ENCODE measurements at places on chromosomes 11 and 22.

DNA sequence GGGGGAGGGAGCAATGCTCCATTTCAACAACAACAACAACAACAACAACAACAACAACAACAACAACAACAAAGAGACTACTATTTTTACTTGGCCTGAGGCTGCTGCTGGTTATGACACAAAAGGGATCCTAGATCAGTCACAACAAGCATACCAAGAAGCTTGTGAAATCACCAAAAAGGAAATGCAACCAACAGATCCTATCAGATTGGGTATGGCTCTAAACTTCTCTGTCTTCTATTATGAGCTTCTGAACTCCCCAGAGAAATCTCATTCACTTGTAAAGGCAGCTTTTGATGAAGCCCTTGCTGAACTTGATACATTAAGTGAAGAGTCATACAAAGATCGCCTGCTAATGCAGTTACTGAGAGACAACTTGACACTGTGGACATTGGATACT is 10.5 kb upstream of the MS4A2 start:
- DNase-seq = no peak

GRCh38 chr11:45158210-45158731 is 11.8 kb downstream of the PRDM11 start:
- no peak for DNase-seq

DNA sequence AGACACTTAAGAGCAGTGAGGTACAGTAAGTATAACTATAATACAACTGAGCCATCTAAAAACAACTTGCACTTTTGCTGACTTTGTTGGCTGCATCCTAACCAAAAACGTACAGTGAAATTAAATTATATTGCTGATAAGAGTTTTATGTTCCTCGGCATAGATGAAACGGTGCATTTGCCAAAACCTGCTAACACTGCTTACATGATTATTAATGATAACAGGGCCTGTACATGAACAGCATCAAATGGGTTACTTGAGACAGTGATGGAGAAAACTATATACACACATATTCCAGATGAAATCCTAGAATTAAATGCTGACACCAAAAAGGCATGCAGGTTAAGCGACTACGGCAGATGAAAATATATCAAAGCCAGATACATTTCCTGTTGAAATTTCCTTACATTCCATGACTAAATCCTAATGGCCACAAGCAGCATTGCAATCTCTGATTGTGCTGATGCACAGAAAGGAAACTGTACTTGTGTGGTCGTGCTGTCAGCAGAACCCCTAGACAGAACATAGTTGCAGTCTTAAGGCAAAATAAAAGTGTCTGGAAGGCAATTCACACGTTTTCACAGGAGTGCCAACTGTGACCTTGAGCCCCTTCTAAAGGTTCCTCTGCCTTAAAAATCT is 143.9 kb downstream of the CADM1 start:
- DNase-seq = no peak

DNA sequence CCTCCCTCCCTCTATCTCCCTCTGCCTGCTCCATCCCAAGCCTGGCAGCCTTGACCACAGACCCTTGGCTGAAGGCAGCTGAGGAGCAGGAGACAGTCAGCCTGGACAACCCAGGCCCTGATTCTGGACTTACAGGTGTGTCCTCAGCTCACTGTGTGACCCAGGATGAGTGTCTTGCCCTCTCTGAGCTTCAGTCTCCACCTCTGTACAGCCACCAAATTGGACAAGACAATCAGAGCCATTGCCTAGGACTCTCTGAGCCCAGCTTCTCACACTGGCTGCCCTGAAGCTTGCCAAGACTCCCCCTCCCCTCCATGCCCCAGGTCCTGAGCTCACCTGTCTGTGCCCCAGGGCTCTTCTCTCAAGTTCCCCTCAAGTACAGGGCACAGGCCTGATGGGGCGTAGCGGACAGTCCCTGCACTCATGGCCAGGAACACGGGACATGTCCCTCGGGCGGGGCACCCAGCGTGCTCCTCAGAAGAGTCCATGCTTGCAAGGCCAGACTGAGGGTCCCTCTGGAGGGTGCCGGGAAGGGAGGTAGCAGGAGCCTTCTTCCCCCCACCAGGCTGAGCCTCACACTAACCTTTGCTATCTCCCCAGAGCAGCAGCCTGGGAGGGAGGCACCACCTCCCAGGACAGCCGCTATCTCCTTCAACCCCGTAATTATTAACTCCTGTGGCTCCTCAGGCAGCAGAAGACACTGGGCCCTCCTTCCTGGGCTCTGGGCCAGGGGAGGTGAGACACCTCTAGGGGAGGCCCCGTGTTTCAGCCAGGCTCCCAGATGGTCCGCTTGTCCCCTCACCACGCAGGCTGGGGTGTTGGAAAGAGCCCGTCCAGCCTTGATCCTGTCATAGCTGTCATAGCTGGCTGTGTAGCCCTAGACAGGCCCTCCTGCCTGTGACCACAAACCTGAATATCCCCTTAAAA is 2.6 kb upstream of the RAB3IL1 start:
- DNase-seq = no peak

GRCh38 chr11:128022007-128022368 is 565.4 kb downstream of the ETS1 start:
- DNase-seq = no peak

GRCh38 chr22:20431511-20432192 is 6.0 kb downstream of the SCARF2 start:
- DNase-seq = no peak

- DNase-seq = peak; percentile 84
These were observed at the start of gene AHNAK for GRCh38 chr11:62546244-62546928. TSS of gene AHNAK (minus strand) at chr11:62546806. CDS start at chr11:62536098, 10,708 bp downstream.

DNA sequence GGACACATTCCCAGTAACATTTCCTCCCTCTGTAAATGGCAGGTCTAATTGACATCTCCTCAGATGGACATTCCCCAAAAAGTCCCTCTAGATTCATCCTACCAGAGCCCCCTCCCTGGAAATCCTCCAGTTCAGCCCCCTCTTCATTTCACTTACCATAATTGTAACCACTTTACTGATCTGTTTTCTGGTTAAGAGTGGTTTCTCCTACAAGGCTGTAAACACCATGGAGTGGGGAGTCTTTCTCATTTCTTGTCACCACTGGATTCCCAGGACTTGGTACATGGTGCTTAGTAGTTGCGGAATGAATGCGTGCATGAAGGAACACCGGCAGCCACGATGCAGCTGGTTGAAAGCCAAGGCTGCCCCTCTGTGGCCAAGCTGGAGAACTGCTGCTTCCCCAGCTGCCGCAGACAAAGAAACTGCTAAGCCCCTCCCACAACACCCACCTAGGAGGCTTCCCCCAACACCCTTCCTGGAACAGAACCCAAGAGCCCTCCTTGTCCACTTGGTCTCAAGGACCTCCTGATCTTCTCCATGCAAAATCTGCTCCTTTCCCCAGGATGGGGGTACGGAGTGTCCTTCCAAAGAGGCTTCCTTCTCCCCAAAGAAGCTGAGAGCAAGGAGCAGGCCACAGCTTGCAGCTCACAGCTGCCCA is 18.6 kb upstream of the SCARF2 start:
- peak; percentile 80 for DNase-seq

GRCh38 chr11:398826-399225 is 4.8 kb downstream of the PKP3 start:
- no peak for DNase-seq

DNA sequence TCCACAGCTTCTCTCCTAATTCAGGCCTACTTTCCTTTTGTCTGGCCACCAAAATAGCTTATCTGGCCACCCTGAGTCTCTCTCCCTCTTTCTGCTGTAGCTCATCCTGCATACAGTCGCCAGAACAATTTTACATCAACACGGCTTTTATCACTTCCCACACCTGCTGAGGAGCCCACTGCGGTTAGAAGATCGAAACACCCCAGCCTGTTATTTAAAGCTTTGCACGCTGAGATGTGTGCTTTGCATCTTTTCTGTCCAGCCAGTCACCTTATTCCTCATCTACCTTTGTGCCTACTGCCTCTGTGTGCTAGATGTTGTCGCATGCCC is 96.0 kb downstream of the COMMD9 start:
- no peak for DNase-seq

DNA sequence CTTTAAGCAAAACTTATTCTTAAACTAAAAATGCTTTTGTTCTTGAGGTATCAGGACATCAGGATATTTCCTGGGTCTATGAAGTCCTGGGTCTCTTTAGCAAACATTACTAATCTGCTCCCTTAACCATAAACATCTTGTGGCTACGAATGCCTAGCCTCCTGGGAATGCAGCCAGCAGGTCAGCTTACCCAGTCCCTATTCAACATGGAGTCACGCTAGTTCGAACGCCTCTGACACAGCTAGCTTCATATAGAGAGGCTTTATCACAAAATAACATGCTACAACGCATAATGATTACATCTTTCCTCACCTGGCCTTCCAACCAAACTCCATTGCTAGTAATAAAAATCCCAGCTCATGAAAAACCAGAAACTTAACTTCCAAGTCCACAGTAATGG is 17.5 kb upstream of the FIBIN start:
- no peak for DNase-seq

DNA sequence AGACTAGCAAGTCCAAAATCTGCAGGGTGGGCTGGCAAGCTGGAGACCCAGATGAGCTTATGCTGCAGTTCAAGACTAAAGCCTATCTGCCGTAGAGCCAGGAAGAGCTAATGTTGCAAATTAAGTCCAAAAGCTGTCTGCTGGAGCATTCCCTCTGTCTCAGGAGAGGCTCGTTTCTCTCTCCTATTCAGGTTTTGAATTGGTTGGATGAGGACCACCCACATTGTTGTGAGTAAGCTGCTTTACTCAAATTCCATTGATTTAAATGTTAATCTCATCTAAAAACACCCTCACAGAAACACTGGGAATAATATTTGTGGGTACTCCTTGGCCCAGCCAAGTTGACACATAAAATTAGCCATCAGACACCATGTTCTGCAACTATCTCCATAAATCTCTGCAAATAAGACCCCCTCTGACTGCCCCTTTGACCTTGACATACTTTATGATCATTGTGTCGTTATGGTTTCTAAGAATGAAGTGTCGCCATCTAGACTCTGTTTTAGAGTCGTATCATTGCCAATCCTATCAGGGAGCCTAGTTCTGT is 16.8 kb upstream of the CUL5 start:
- DNase-seq = no peak

GRCh38 chr11:103699216-103699615 is 337.2 kb upstream of the DDI1 start:
- DNase-seq = no peak

DNA sequence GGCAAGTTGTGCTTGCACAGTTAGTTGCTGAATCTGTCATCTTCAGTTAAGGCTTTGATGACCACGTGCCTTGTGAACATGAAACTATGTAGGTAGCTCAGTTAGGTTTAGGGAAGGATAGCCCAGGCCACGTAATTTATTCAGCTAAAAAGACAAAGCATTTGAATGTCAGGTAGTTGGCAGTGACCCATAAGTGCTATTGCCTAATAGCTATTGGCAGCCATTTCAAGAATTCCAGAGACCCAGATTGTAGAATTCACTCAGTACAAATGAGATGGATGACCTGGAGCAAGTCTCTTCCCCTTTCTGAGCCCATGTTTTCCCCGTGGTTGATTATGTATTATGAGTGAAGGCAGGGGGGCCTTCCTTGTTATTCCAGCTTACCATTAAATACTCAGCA is 265.3 kb upstream of the ANO5 start:
- DNase-seq = no peak

DNA sequence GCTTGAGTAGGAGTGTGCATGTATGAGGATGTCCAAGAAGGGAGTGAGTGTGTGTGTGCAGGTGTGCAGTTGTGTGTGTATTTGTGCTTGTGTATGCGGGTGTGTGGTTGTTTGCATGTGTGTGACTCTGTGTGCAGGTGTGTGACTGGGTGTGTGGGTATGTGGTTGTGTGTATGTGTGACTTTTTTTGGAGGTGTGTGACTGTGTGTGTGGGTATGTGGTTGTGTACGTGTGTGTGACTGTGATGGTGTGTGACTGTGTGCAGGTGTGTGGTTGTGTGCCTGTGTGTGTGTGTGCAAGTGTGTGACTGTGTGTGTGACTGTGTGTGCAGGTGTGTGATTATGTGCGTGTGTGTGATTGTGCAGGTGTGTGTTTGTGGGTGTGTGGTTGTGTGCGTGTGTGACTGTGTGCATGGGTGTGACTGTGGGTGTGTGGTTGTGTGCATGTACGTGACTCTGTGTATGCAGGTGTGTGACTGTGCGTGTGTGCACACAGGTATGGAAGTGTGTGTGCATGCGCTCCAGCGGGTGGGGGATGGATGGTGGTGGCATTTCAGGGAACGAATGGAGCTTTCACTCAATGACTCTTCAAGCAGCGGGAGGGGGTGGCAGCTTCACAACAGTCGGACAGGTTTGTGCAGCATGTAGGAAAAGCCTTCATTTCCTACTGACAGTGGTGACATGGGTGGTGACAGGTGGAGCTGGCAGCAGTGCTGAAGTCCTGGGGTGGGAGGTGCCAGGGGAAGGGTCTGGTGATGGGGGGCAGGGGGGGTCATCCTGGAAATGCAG is 47.6 kb downstream of the CACNA1I start:
- DNase-seq = no peak

- no peak for DNase-seq
These were observed 20.1 kb upstream of the OR8D2 start for GRCh38 chr11:124340142-124340447.

DNA sequence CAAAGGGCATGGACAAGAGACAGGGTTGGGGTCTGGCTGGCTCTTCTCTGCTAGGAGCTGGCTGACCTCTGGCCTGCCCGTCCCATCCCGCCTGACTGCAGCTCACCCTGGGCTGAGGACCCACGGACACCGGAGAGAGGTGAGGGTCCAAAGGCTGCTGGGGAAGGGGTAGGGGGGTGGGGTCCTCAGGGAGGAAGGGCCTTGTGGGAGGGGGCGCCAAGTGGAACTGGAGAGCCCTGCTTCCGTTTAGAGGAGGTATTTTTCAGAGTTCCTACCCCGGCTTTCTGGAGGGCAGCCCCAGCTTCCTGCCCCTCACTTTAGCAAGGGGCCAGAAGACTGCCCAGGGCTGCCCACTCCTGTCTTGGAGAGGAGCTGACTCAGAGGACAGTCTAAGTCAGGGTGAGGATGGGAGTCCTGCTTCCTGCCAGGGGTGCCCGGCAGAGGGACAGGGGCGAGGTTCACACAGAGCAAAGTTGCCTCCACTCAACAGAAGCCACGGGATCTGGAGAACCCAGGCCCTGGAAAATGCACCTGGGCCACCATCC is 7.1 kb downstream of the LARGE2 start:
- DNase-seq = no peak

GRCh38 chr11:27619039-27619574 is 81.1 kb downstream of the BDNF start:
- no peak for DNase-seq

GRCh38 chr11:9347100-9347499 is 32.7 kb upstream of the TMEM41B start:
- DNase-seq = no peak

GRCh38 chr11:128859563-128860441 is 7.3 kb downstream of the KCNJ1 start:
- DNase-seq = peak; percentile 76

Measured in CD4-positive, alpha-beta T cell treated with Interleukin-15 for 1 hour (primary cell).